ENCODE measurements at places on chromosomes 13 and 19.

GRCh38 chr13:28541966-28542365 is 47.0 kb upstream of the FLT1 start:
- DNase-seq, result no peak

DNA sequence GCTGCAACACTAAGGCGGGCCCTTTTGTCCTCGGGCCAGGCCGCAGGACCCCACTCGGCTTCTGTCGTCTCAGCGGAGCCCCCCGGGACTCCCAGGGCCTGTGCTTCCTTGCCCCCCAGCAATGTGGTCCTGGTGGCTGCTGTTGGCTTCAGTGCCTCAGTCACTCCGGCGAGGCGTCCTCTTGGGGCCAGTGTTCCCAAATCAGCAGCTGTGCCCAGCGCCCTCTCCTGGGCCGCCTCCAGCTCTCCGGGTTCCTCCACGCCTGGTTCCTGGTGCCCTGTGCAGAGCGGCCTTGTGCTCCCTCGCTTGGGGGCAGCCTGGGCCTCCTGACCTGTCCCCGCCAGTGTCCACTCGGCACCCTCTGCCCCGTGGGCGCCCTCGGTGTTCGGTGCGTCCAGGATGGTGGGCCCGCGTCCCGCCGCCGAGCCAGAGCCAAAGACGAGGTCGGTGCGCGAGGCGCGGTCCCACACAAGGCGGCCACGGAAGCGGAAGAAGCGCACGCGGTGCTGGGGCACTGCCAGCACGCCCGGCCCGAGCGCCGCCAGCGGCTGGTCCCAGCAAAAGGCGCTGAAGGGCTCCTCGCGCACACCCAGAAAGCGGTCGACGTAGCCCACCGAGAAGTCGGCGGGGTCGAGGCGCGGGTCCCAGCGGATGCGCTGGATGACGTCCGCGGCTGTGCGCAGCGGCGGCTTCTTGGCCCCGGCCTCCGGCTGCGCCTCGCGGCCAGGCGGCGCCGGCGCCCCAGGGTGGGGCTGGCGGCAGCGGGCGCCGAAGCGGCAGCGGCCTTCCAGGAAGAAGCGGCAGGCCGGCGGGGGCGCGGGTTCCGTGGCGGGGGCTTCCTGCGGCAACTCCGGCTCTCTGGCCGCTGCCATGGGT is 685 bp downstream of the LENG9 start:
- DNase-seq, result peak; percentile 61

DNA sequence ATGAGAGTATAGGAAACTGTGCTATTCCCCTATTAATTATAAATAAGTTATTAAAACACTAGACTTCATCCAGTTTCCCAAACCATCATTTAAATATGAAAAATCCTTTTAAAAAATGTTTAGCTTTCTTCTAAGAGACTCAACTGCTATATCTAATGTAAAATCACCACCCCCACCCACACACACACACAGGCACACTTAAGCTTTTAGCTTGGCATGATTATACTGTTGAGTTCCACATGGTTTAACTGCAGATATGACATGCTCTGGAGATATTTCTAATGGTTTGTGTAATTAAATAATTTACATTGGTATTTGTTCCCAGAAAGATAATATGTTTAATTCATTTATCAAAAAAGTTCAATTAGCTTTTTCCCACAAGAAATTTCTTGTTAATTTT is 1700.1 kb upstream of the SLC10A2 start:
- DNase-seq, result no peak

DNA sequence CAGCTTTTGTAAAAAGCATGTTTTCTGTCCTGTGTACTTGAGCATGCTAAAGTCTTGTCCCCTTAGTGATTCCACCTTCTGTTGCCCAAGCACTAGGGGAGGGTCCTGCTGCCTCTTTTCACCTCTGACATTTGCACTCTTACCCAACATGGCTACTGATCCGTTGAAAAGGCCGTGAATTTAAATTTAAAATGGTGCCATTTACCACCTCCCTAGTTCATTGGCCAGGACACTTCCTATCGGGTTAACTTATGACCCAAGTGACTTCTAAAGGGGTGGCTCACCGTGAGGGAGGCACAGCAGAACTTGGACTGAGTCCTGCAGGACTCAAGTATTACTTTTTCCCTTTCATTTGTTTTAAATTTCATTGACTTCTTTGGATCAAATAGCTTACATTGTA is 33.3 kb upstream of the CEACAM21 start:
- no peak for DNase-seq

GRCh38 chr19:50324331-50324730 is 4.8 kb downstream of the KCNC3 start:
- DNase-seq, result no peak

DNA sequence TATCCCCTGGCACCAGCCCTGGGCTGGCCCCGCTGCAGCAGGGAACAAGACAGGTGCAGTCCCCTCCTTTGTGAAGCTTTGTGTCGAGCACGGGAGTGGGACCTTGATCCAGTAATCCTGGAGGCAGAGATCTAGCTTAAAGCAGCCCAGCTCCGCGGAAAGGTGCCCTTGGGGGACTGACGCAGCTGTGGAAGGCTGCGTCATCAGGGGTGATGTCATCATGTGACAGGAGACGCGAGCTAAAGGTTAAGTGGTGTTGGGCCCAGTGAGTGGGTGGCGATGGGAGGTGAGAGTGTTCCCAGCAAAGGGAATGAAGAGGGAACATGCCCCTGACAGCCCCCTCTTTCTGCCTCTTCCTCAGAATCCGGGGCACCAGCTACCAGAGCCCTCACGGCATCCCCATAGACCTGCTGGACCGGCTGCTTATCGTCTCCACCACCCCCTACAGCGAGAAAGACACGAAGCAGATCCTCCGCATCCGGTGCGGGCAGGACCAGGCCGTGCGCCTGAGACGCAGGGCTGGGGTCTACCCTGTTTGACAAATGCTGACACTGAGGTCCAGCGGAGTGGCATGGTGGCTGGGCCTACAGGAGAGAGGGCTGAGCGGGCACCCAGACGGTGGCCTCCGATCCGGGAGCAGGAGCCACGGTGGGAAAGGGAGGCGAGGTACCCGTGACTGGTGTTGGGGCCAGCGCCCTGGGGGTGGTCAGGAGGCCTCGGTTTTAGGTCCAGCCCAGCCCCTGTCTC is 2.6 kb downstream of the LHB start:
- DNase-seq, result peak; percentile 28

DNA sequence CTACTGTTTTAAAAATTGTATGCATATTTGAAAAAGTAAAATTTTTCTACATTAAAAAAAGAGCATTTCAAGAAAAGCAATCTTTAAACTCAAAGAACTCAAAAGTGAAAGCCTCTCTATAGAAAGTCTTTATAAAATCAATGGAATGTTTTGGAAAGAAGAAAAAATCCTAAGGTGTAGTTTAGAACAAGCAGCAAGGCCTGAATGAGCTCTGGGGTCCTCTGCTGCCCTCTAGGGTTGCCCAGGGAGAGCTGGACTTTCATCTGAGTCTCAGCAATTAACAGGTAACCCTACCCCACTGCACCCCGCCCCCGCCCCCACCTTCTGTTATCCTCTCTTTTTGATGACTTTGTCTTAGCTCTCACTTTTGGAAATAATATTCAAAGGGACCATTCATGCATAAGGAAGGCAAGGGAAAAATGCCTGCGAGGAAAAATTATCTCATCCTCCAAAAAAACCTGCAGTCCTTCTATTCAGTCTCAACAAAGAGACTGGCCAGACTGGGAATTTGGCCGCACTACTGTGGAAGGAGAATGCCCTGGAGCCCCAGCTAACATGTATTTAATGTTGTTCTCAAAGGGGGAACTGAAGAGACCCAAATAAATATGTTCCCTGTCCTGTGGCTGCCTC is 24.1 kb downstream of the SLC25A30 start:
- DNase-seq, result peak; percentile 83

- DNase-seq, result no peak
Measured at GRCh38 chr13:110463871-110464510, 97.5 kb downstream of the RAB20 start.

DNA sequence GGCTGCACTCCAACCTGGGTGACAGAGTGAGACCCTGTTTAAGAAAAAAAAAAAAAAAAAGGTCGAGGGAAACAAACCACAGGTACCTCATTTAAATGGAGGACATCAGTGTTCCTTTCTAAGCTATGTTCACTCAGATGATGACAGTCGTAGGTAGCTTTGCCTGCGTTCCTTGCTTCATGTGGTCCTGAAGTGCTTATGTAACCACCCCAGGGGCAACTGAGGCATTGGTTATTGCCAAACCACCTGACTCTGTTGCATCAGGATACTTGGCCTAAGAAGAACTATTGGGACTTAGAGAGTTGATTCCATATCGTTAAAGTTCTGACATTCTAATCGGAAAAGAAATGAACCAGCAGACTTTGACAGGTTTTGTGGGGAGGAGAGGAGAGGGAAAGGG is 51.7 kb downstream of the SPATA13 start:
- no peak for DNase-seq

DNA sequence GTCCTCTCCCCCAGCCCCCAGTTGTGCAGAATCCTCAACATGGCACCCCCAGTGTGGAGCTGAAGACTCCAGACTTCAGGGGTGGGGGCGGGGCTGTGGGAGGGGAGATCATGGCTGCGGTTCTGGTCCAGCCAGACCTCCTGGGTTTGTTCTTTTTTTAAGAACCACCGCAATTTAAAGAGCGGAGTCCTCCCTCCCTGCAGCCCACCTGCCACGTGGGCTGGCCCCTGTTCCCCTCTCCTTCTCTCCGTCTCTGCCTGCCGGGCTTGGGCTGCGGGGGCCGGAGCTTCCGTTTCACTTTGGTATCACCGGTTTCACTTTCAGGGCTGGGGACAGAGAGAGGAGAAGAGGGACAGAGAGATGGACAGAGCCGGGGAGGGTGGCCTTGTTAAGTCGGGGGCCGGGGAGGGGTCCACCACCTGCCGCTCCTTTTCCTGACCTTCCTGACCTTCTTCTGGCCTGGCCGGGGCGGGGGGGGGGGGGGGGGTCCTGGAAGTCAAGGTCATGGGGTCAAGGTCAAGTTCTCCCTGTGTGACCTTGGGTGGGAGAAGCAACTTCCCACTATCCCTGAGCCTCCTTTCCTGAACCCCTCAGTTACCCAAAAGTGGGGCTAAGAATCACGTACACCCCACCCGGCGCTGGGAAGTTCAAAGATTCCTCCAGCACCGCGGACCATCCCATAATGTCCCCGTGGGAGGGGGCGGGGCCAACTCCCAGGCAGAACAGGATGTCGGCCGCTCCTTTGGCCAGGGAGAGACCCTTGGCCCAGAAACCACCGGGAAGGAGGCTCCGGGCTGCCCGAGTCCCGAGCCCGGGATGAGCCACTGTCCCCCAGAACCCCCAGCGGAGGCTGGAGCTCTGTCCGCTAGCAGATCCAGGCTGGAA is 11.3 kb upstream of the ZBTB7A start:
- no peak for DNase-seq

GRCh38 chr13:44334751-44335150 is 38.9 kb upstream of the SERP2 start:
- DNase-seq, result peak; percentile 82

- DNase-seq, result no peak
Measured at GRCh38 chr13:109208522-109208921, 577.9 kb downstream of the IRS2 start.

- no peak for DNase-seq
Measured at GRCh38 chr13:72315312-72315711, 412.1 kb downstream of the MZT1 start.

- DNase-seq, result peak; percentile 82
Measured at GRCh38 chr19:2648528-2648937, 54.0 kb downstream of the GNG7 start.

DNA sequence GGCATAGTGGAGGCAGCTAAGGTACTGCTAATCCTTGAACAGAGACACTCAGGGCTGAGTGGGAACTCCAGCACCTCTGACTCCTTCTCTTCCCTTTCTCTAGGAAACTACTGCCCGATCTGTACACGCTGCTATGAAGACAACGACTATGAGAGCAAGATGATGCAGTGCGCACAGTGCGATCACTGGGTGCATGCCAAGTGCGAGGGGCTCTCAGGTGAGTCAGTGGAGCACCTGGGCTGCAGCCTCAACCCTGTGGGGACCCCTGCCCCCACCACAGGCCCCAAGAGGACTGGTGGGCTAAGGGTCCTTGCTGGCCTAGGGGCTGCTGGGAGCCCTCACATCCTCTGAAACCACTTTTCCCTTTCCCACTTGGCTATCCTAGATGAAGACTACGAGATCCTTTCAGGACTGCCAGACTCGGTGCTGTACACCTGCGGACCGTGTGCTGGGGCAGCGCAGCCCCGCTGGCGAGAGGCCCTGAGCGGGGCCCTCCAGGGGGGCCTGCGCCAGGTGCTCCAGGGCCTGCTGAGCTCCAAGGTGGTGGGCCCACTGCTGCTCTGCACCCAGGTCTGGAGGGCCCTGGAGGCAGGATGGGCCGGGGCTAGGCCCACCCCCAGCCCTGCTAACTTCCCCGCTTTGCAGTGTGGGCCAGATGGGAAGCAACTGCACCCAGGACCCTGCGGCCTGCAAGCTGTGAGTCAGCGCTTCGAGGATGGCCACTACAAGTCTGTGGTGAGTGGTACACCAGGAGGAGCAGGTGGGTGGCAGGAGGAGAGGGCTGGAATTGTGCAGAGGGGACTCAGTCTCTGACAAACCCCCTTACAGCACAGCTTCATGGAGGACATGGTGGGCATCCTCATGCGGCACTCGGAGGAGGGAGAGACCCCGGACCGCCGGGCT is 9.5 kb downstream of the KMT2B start:
- DNase-seq, result no peak

DNA sequence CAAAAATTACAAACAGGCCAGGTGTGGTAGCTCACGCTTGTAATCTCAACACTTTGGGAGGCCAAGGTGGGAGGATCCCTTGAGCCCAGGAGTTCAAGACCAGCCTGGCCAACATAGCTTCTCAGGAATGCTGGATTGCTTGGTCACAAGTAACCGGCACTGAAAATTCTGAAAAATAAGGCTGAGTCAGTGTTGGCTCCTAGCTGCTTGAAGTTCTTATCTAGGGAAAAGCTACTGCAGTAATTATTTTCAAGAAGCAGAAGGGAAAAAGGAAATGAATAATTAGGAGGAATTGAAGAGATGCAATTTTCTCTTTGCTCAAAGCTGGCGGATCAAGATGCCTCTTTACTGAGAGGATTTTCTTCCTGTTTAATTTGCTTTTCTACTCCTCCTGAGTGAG is 75.0 kb upstream of the GTF3A start:
- no peak for DNase-seq

DNA sequence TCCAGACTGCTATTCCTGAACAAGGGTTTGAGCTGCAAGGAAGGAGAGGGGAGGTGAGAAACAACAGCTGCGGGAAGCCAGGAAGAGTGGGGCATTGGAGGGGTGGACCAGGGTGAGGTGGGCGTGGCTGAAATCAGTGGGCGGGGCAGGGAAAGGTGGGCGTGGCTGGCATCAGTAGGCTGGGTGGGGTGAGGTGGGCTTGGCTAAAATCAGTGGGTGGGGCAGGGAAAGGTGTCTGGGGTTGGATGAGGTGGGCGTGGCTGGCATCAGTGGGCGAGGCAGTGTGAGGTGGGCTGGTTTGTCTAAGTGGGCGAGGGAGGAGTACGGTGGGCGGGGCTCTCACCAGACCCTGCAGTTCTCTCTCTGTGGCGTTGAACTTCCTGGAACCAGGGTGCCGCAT is 87.6 kb downstream of the MUC16 start:
- peak; percentile 48 for DNase-seq

GRCh38 chr13:86689911-86690310 is 890.7 kb upstream of the SLITRK6 start:
- no peak for DNase-seq

- no peak for DNase-seq
Measured at GRCh38 chr13:61777899-61778298, 362.2 kb upstream of the PCDH20 start.

GRCh38 chr19:56955637-56956216 is 115.2 kb upstream of the PEG3 start:
- DNase-seq, result no peak

GRCh38 chr13:50700664-50701305 is 142.7 kb downstream of the DLEU7 start:
- DNase-seq, result no peak
